Cortex of kidney (tissue), 1 donor: ENCODE measurements at places on chromosomes 12 and 14.

- DNase-seq, result no peak
These were observed 407.3 kb downstream of the AEBP2 start for GRCh38 chr12:19846574-19846973.

GRCh38 chr12:21459474-21459873 is 22.0 kb downstream of the PYROXD1 start:
- no peak for DNase-seq

DNA sequence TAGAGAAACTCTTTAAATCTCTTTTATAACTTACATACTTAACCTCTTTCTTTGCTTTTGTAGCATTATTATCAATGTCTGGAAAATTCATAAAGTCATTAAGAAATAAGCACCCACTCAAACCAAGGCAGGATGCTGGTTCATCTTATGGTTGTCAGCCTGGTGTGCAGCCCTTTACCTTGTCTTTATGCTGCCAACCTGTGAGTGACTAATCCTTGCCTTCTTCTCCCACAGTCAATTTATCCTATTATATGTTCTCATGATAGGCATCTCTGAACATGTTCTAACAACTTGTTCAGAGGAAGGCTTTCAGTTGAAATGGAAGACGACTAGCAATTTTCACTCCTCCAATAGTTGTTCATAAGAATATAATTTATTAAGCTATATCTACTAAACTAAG is 186.9 kb upstream of the CAND1 start:
- DNase-seq, result no peak

DNA sequence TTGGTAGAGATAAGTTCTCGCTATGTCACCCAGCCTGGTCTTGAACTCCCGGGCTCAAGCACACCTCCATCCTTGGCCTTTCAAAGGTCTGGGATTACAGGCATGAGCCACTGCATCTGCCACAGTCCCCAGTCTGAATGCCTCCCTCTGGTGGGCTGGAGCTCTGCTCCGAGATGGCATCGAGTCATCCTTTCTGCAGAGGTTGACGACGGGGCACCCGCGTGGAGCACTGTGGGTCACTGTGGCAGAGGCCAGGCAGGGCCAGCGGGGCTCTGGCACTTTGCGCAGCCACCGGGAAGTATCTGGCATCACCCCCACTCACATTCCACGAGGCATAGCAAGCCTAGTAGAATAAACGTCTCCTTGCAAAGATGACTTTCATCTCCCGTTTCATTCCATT is 163.3 kb upstream of the DIO3 start:
- no peak for DNase-seq

DNA sequence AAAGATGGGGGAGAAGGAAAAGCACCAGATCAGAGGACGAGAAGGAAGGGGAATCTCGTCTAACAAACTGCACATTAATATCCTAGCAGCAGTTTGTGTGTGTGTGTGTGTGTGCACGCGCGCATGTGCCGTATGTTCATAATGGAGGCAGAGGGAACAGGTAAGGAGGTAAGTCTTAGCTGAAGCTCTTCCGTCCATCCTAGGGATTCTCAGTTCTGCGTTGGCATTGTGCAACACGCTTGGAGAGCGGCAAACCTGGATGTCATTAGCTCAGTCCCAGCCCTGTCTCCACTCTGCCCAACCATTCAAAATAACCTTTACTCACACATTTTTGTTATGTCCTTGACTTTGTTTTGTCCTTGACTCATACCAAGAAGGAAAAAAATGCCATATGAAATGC is 1.6 kb upstream of the C1R start:
- DNase-seq, result no peak

- no peak for DNase-seq
These were observed 294.6 kb downstream of the GXYLT1 start for GRCh38 chr12:41850046-41850445.

- DNase-seq, result no peak
These were observed 58.7 kb downstream of the DRAM1 start for GRCh38 chr12:101935890-101936746.

DNA sequence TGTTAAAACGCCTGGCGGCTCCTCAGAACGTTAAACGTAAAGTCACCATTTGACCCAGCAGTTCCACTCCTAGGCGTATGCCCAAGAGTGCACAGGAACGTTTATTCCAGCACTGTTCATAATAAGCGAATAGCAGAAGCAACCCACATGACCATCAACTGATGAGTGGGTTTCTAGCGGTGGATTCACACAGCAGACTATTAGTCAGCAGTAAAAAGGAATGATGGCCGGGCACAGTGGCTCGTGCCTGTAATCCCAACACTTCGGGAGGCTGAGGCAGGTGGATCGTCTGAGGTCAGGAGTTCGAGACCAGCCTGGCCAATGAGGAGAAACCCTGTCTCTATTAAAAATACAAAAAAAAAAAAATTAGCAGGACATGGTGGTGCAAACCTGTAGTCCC is 22.4 kb upstream of the FBRSL1 start:
- DNase-seq, result no peak

GRCh38 chr12:61385771-61386170 is 874.4 kb upstream of the USP15 start:
- no peak for DNase-seq

GRCh38 chr14:84882830-84883229 is 647.1 kb upstream of the FLRT2 start:
- DNase-seq, result no peak

- no peak for DNase-seq
These were observed 17.1 kb downstream of the LRFN5 start for GRCh38 chr14:41623736-41624135.

DNA sequence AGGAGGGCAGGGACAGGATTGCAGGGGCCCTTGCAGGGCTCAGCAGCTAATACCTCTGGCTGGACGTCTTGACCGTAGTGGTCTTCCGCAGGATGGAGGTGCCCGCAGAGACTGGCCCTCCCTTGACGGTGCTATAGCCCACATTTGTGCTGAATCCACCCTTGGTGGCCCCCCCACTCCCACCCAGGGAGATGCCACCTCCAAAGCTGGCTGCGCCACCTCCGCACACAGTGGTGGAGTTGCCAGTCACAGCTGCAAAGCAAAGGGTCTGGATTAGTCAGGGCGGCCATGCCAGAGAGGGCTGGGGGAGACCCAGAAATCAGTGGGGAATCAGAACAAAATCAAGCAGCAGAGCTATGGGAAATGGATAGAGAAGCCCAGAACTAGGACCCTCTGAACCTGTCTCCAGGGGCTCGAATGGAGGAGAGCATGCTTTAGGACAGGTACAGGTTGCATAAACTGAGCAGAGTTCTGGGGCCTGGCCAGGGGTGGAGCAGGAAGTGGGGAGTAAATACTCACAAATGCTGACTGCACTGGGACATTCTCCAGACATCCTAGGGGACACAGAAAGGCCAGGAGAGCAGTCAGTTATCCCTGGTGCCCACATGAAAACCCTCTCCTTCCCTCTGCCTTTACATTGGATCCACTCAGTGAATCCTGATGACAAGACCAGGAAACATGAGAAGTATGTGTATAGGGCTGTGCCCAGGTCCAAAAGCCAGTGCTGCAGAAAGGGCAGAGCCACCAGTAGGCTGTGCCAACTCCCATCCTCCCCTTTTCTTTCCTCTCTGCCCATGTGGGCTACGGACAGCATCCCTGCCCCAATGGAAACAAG is 8.1 kb upstream of the KRT4 start:
- DNase-seq, result no peak

GRCh38 chr12:55073043-55074022 is 52.9 kb upstream of the OR9K2 start:
- DNase-seq, result no peak

DNA sequence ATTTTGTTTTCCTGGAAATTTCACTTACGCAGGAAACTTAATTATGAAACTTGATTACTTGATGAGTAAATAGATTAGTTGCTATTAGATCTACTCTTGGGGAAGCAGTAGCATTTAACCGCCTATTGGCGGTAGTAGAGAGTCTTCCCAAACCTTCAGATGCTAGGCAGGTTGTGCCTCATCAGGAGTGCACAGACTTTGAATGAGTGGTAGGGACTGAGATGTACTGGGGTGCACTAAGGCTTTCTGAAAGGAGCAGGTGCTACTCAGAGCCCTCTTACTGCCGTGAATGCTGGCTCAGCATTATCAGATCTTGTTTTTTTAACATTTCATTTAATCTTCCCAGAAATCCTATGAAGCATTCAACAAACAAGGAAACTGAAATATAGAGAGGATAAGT is 7.7 kb downstream of the GATC start:
- DNase-seq, result no peak

DNA sequence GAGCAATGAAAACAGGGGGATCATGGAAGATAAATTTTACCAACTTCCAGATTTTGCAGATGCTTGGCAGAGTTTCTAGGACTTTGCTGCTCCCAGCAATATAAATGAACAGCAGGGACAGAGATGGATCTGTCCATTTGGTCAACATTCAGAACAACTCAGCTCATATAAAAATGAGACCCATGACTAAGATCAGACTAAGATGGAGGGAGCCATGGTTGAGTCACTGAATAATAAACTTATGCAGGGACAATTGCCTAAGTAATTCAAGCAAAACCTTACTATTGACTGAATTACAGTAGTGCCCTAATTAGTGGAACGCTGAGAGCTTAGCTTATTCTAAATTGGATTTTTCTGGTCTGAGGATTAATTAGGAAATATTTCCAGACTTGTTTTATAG is 205.1 kb downstream of the SLC5A8 start:
- DNase-seq, result no peak

DNA sequence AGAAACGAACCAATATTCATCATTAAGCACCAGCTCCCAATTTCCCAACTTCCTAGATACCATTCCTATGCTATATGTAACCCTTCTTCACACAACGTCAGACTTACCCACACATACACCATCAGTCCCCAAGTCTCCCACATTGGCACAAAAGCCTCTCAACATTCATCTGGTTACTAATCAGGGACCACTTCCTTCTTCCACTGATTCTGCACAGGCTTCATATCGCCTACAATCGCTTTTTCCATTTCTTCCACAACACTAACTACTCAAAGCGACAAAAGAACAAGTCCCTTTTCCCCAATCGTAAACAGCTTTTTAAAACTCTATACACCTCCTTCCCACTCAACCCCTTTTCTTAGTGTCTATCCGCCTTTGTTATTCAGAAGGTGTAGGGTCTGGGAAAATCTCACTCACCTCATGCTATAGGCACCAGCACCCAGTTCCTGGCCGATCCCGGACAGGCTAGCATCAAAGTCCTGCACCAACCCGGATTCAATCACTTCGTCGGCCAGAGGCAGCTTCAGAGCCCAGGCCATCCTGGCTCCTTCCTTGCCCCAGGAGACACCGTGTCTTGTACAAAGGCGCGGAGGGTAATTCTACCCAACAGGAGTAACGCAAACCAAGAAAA is 936 bp downstream of the TFCP2 start:
- DNase-seq, result no peak

DNA sequence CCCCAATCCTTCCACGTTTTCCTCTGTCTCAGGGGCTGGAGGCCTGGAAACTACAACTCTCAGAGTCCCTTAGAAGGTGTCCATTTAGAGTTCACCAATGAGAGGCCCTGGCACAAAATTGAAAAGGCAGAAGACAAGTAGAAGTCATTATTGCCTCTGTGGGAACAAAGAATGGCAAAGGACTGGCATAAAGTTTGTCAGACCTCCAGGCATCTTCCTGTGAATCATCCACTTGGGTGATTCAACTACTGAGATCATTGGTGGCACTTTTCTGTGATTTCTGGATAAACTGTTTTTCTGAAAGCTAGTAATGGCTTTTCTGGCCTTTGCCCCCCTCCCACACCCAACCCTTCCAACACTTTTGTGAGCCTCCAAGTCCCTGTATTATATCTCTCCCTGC is 42.6 kb upstream of the C12orf42 start:
- DNase-seq, result no peak

DNA sequence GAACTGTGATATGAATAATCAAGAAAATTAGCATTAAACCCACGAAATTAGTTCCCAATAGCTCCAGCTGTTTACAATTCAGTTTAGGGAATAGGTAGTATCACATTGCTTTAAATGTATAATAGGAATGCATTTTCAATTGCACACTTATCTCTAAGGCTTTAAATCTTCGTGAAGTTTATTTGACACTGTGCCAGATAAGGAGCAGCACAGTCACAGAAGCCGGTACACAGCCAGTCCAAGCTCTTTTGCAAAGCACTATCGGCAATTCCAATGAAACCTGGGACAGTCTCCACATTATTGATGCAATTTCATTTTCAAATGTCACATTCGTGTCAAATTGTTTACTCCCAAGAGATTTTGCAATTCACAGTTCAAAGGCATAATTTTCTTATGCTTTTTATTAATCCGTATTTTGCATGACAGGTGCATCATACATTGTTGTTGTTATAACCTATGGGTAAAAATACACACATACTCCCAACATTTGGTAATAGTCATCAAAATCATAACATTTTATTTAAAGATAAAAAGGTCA is 602.8 kb downstream of the RPS29 start:
- no peak for DNase-seq

DNA sequence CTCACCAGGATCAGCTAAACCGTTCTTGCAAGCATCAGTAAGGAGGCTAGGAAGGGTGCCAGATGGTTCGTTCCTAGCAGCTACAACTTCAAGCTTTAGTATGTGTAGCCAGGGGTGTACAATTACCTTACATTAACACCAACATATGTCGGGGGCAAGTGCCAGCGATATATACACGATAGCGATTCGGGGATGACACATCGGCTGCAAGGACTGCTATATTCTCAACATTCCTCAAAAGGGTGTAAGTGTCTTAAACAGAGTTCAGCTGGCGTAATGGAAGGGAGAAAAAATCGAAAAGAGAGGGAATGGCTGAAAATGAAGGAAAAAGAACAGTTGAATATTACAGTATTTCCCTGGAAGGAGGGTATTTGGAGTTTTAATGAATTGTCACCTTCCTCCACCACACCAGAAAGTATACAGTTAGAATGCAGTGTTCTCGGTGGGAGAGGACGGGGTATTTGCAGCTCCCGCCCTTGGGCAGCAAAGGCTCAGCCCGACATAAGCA is 545 bp downstream of the LIMA1 start:
- no peak for DNase-seq

DNA sequence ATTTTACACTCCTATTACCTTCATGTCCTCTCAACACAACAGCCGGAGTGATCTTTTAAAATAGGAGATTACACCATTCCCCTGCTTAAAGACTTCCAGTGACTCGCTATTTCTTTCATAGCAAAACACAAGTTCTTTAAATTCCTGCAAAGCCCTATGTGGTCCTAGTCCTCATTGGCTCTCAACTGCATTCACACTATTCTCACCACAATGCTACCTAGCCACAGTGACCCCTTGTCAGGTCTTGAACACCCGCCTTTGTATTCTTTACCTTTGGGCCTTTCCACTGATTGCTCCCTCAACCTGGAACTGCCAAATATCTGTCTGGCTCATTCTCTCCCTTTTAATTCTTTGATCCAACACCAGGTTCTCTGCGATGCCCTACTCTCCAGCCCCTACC is 160.2 kb downstream of the PRIMA1 start:
- no peak for DNase-seq
